ENCODE measurements at places on chromosomes 5 and 9. TPM values are rescaled to one million over a fixed set of nuclear protein-coding genes. Genes with fewer than 3 reads are reported as not detected.

DNA sequence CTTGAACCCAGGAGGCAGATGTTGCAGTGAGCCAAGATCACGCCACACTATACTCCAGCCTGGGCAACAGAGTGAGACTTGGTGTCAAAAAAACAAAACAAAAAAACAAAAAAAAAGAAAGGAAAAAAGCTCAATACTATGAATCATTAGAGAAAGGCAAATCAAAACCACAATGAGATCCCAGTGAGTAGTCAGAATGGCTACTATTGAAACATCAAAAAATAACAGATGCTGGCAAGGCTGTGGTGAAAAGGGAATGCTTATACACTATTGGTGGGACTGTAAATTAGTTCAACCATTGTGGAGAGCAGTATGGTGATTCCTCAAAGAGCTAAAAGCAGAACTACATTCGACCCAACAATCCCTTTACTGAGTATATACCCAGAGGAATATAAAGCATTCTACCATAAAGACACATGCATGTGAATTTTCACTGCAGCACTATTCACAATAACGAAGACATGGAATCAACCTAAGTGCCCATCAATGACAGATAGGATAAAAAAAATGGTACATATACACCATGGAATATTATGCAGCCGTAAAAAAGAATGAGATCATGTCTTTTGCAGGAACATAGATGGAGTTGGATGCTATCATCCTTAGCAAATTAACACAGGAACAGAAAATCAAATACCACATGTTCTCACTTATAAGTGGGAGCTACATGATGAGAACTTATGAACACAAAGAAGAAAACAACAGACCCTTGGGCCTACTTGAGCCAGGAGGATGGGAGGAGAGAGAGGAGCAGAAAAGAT, 81.9 kb upstream of the ARRDC3 start:
- H3K27me3 ChIP-seq = no peaks in the 10 kb centered on the region
- H3K36me3 ChIP-seq = no peaks in the 10 kb centered on the region
- H3K4me3 ChIP-seq = no peak overlapping the region
- no peaks in the 10 kb centered on the region for H3K4me1 ChIP-seq

GRCh38 chr5:1793966-1794900, 5.4 kb downstream of the MRPL36 start:
- H3K27ac ChIP-seq = peak overlapping the region; percentile 83
- no peak overlapping the region for H3K4me3 ChIP-seq
- peak; percentile 94 for DNase-seq
- no peaks in the 10 kb centered on the region for H3K27me3 ChIP-seq
- H3K36me3 ChIP-seq = peaks cover 26% of the 10 kb centered on the region

DNA sequence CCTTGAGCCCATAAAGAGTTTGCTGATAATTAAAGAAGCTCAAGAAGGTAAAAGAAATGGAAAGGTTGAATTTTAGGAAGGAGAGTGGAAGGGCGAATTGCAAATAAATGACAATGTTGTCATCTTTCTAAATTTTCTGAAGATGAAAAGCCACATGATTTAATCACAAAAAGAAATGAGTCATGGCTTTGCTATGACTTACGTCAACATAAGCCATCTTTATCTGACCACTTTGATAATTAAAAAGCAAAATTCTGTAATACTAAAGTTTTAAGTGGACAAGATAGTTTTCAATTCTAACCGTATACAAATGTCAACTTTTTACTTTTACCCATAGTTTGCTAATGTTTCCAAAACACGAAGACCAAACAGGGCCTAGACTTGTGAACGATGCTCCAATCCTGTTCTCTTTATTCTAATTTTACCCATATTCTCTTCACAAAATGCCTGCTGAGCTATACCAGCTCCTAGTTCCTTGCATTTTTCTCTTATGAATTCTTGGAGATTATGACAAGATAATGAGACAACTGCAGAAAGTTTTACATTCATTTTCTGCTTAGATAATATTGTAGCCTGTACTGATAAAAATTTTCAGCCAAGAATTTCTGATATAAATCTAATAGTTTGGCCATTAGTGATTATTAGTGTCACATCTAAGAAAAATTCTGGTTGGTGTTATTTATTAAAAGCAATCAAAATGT, 21.8 kb upstream of the PRUNE2 start:
- no peak overlapping the region for H3K27ac ChIP-seq

DNA sequence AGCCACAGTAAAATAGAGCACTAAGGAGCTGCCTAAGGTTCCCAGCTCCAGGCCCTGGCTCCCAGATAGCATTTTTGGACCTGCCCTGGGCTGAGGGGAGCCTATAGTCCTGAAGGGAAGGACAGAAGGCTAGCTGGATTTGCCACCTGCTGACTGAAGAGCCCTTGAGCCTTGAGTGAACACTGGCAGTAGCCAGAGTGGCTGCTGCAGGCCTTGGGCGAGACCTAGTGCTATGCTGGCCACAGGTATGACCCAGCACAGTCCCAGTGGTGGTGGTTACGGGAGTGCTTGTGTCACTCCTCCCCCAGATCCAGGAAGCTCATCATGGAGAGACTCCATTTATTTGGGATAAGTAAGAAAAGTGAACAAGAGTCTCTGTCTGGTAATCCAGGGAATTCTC, 10.3 kb upstream of the STX17 start:
- H3K27me3 ChIP-seq = peaks cover 34% of the 10 kb centered on the region
- no peaks in the 10 kb centered on the region for H3K4me1 ChIP-seq
- no peaks in the 10 kb centered on the region for H3K36me3 ChIP-seq
- DNase-seq = no peak
- H3K4me3 ChIP-seq = no peak overlapping the region

DNA sequence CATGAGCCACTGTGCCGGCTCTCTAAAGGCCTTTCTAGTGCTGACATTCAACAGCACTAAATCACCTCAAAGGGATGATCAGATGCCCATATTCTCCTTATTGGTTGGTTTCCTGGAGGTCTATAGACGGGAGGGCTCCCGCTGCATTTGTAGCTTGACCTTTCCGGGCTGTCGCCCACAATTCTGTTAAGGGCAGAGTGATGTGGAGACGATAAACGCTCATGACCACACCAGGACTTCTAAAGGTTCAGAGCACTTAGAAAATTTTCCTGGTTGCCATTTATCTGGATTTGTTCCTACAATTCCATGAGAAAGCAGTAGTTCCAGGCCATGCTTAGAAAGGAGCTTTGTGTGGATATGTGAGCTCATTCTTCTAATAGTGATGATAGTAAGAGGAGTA, 170.3 kb downstream of the SLC12A2 start:
- no peaks in the 10 kb centered on the region for H3K27me3 ChIP-seq
- peaks cover 7% of the 10 kb centered on the region for H3K36me3 ChIP-seq
- peaks cover 4% of the 10 kb centered on the region for H3K4me1 ChIP-seq
- H3K4me3 ChIP-seq = no peak overlapping the region
- DNase-seq = no peak
- H3K27ac ChIP-seq = no peak overlapping the region

DNA sequence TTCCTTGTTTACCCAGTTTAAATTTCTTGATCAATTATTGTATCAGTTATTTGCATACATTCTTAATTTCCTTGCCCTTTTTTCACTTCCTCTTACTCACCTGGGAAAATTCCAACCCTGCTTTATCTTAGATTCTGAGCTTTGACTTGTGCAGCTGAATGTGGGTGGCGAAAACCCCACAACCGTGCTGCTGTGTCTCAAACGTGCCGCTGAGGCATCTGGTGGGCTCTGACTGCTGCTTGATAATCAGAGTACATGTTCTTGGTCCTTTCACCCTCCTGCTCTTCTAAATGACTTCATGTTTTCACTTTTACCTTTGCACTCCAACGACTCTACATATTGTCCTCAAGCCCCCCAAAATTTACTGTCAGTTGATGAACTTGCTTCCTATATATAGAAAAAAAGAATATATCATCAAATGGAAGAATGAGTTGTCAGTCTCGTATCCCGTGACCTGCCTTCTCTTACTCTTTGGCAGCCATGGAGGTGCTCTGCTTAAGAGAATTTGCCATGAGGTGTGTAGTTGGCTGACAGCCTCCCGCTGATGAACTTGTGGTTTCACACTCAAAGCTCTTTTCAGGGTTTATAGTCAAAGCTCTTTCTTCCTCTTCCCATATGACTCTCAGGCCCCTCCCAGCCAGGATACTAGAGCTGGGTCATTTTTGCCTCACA, 14.0 kb upstream of the JAK2 start:
- no peak for DNase-seq
- H3K4me3 ChIP-seq = no peak overlapping the region
- H3K27ac ChIP-seq = no peak overlapping the region
- peaks cover 6% of the 10 kb centered on the region for H3K27me3 ChIP-seq
- no peaks in the 10 kb centered on the region for H3K36me3 ChIP-seq

The ANKH gene
- total RNA-seq = 5.6 TPM

The TAF11L10 gene
- not detected for total RNA-seq

The TXNDC8 gene
- not detected for total RNA-seq

The DMRT2 gene
- not detected for total RNA-seq

Measured in IMR-90 (cell line).